ENCODE measurements at places on chromosomes 11 and 22.
A peak's percentile ranks its signal among the peaks of the same experiment; 100 is the strongest.

- peak; percentile 56 for DNase-seq
Measured at GRCh38 chr22:24146791-24147353, 34.4 kb upstream of the SUSD2 start.

GRCh38 chr11:45082744-45083543 is 63.5 kb upstream of the PRDM11 start:
- DNase-seq, result no peak

DNA sequence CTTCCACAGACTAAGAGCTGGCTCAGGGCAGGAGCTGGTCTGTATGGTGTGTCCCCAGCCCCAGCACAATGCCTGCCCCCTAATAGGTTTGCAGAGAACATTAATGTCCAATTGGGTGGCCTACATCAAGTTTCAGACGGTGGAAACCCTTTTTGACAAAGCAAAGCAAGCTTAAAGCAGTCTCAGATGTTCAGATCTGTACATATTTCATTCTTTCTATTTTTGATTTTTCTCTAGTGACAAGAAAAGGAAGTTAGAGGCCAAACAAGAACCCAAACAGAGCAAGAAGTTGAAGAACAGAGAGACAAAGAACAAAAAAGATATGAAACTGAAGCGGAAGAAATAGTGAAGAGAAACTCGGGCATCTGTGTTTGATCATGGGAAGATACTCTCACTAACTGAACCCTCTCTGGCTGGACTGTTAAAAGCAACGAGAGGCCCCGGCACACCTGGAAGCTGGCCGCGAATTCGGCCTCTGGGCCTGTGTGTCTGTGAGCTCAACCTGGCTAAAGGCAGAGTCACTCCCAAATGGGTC is 40.5 kb downstream of the NAT10 start:
- DNase-seq, result no peak

- no peak for DNase-seq
Measured at GRCh38 chr22:37552524-37553163, 7.6 kb upstream of the CDC42EP1 start.

DNA sequence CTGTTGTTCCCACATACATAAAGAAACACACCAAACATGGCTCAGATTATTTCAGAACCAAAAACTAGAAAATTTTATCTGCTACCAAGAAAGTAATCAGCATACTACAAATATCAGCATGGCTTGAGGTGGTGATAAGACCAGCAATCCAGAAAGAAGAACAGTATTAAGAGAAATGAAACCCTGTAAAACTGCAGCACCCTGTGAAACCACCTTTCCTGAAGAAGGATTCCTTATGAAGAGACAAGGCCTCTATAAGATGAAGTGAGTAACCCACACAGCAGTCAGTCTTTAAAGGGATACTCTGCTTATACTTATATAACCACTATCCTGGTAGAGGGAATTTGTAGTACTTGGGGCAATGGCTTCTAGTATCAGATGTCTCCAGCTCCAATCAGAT is 49.9 kb downstream of the RSF1 start:
- peak; percentile 30 for DNase-seq

- peak; percentile 38 for DNase-seq
Measured at GRCh38 chr11:128498721-128499245, 88.6 kb downstream of the ETS1 start.

GRCh38 chr11:117945047-117945810 is 16.0 kb upstream of the TMPRSS13 start:
- DNase-seq, result no peak

GRCh38 chr22:20641198-20641892 is 132.6 kb upstream of the SERPIND1 start:
- DNase-seq, result no peak

Data from A673 (cell line).